ENCODE measurements at places on chromosomes 5 and 9.

- DNase-seq = no peak
These were observed 336.8 kb upstream of the SLC30A5 start for GRCh38 chr5:68757006-68757405.

GRCh38 chr5:178642351-178642909 is 15.6 kb upstream of the CLK4 start:
- no peak for DNase-seq

- DNase-seq = no peak
These were observed 30.0 kb downstream of the GFPT2 start for GRCh38 chr5:180323160-180323559.

DNA sequence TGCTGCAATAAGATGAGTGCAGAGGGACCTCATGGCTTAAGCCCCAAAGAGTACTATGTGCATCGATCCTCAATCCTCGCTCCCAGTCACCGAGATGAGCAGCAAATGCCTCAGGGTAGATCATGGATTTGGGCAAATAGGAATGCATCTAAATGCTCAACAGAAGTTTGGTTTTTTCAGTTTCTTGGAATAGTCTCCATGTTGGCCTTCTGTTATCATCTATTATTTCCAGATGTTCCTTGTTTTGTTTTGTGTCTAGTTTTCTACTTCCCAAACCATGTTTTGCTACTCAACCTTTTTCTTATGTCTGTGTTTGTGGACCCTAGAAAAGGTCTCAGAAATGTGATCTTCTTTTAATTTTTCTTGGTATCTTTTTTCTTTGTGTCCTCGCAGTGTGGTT is 43.5 kb upstream of the RASGRF2 start:
- no peak for DNase-seq

GRCh38 chr5:154198611-154199230 is 8.2 kb downstream of the GALNT10 start:
- no peak for DNase-seq

- DNase-seq = no peak
These were observed 89.8 kb downstream of the ANKRD55 start for GRCh38 chr5:56143373-56143714.

DNA sequence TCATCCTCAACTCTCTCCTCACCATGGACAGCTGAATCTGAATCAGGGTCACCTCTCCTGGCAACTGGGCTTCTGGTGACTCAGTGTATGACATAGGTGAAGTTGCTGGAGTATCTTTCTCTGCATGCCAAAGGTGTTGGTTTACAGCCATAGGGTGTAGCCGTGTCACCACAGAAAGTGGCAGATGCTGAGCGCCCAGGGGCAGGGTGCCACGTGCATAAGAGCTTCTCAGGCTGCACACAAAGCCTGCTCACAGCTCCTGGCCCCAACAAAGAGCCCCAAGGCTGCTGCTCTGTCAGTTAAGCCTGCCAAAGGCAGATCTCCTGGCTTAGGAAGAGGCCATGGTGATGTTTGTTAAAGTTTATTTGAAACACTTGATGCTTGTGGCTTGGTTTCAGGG is 297.7 kb upstream of the WWC1 start:
- no peak for DNase-seq

GRCh38 chr5:35518104-35518503 is 99.6 kb upstream of the SPEF2 start:
- no peak for DNase-seq

- DNase-seq = no peak
These were observed 1067.7 kb upstream of the COX7C start for GRCh38 chr5:85549836-85550599.

- DNase-seq = no peak
These were observed 72.7 kb downstream of the GHR start for GRCh38 chr5:42495914-42496313.

DNA sequence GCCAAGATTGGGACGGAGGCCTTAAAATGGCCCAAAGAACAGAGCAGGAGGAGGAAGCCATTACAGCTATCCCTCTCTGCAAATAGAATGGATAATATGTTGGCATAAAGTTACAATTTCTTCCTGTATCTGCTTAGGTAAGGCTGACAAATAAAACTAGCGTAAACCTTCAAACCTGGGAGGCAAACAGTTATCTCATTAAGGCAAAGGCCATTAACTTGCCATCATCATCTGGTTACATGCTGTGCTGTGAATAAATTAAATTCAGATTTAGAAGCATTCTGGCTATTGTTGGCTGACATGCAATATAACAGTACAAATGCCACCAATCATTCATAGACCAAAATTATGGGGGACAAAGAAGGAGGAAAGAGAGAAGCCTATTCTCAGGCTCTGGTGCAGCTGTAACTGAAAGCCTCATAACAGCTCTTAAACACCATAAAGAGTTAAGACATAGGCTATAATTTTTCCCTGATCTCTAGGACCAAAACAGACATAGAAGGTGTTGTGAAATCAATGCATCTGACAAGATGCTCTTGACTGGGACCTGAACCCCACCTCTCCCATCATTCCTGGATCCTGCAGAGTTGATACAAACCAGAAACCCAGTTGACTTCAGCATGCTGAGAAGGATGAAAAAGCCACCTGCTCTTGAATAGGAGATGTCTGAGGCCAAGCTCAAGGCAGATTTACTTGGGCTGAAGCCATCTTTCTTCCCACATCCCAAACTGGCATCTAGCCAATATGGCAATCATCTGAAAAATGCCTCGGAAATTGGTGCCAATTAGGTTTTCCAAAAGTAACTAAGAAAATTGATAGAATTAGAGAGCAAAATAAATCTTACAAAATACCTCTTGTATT is 62.5 kb downstream of the PLCXD3 start:
- no peak for DNase-seq

Measured in activated naive CD8-positive, alpha-beta T cell treated with anti-CD3 and anti-CD28 coated beads, Interleukin-2, amount 50 U/mL, for 16 hours (primary cell).